ENCODE measurements at places on chromosomes 2 and 18.
A peak's percentile ranks its signal among the peaks of the same experiment; 100 is the strongest.

DNA sequence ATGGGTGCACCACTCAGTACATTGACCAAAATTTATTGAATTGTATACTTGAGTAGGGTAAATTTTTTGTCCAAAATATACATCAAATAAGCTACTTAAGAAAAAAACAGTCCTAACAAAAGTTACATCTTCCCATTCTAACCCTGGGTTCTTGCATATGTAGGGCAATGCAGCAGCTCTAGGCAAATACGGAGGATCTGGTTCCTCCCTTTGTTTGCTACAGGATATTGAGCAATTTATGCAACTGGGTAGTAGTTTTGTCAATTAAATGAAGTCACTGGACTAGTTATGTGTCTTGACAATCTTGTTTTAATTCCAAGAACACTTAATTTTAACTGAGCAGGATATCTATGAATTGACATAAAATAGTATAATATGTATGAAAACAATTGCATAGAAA lies 1507.2 kb upstream of the PIK3C3 start:
- no peak for DNase-seq

- no peak for DNase-seq
Measured at GRCh38 chr2:109222422-109222821, 93.4 kb downstream of the SH3RF3 start.

GRCh38 chr2:213238753-213239495 lies 45.3 kb upstream of the SPAG16 start:
- DNase-seq = no peak

DNA sequence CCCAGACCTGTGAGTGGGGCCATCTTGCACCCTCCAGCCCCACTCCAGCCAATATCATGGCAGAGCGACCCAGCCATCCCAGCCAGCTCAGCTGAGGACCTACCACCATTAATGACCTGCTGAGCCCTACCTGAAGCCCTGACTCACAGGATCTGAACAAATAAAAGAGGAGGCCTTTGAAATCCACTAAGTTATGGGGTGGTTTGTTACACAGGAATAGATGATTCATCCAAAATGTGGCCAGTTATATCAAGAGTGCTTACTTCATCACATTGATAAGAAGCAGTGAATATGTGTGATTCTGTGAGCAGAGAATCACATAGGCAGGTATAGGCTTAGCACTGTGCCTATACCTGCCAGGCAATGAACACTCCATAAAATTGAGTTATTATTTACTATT lies 34.7 kb upstream of the FAM124B start:
- no peak for DNase-seq

DNA sequence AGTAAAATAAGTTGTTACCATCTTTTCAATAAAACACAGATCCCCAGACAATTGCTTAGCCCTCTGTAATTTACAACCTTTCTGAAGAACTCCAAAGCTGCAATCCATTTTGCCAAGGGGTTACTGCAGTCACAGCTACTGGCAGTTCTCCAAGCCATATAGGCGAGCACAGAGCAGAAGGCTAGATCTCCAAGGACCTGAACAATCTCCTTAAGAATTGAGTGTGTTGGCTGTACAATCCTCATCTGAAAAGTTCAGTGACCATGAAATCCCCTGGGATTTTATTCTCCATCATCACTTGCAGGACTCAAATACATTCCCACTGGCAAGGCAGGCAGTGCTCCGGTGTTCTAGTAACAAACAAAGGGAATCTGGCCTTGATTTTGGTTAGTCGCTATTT lies 103.9 kb upstream of the LRP1B start:
- DNase-seq = no peak

- no peak for DNase-seq
Measured at GRCh38 chr2:157271590-157272203, 14.2 kb downstream of the GALNT5 start.

GRCh38 chr18:28511413-28511821 lies 334.5 kb upstream of the CDH2 start:
- DNase-seq = no peak

GRCh38 chr2:237256887-237257286 lies 157.1 kb downstream of the COL6A3 start:
- DNase-seq = no peak

DNA sequence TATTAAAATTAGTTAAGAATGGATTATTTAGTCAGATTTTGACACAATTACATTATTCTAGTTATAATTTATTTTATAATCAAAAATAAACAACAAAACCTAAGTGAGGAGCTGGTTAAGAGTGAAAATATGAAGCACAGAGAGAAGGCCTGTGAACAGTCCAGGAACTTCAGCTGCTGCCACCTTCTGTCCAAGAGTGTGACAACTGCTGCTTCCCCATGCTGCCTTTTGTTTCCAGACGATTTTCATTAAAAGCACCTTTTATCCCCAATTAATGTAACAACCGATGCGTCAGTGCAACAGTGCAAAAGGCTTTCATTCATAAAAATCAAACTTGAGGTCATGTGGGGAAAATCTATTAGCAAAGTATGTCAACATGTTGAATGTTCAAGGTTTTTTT lies 363.6 kb downstream of the CTNNA2 start:
- peak; percentile 30 for DNase-seq

- no peak for DNase-seq
Measured at GRCh38 chr2:9335322-9335832, 88.0 kb downstream of the ITGB1BP1 start.

GRCh38 chr18:66066191-66066590 lies 315.4 kb downstream of the CDH7 start:
- DNase-seq = no peak

DNA sequence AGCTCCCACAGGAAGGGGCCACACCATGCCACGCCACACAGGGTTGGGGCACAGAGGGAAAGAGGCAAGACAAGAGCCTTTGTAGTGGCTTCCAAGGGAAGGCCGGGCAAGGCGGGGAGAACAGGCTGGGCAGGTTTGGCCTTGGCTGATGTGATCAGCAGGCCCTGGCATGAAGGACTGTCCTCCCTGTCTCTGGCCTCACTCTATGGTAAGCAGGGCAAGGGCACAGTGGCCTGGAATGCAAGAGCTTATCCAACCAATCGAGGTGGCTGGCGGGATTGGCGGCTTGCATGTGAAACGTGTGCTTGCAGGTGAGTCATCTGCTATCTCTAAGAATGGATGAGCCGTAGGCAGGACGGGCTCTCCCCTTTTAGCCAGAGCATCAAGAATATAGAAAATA lies 6.4 kb upstream of the ATP9B start:
- DNase-seq = no peak

DNA sequence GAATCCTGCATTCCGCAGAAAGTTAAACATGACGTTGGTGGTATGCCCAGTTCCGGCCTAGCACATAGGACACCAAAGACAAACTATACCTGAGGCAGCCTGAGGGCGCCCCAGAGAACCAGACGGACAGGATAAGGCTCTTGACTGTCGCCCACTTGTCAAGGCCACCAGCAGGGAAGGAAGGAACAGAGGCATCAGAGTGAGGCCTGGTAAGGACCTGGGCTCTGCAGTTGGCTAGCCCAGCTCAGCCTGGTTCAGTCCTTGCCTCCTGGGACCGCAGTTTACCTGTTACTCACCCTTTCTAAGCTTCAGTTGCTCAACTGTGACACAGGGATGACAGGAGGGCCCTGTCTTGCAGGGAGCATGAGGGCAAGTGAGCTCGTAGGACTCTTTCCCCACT lies 82.1 kb downstream of the ACTR2 start:
- no peak for DNase-seq

DNA sequence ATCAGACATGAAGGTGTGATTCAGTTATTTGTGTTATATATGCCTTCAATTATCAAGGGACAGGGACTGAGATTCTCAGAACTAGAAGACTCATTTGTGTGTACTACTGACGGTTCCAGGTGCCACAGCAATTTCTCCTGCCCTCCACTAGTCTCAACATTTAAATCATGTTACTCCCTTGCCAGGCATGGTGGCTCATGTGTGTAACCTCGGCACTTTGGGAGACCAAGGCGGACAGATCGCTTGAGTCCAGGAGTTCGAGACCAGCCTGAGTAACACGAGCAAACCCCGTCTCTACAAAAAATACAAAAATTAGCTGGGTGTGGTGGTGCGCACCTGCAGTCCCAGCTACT lies 1.1 kb downstream of the CNDP2 start:
- no peak for DNase-seq

- no peak for DNase-seq
Measured at GRCh38 chr18:27661320-27662018, 476.4 kb upstream of the CHST9 start.

GRCh38 chr2:238776003-238776760 lies 71.7 kb upstream of the TWIST2 start:
- no peak for DNase-seq
